ENCODE measurements at places on chromosomes 12 and 14.

GRCh38 chr12:4383304-4383865 lies 3.9 kb upstream of the FGF23 start:
- peak; percentile 19 for DNase-seq

- no peak for DNase-seq
Observed at GRCh38 chr12:106107566-106107965, 31.2 kb downstream of the NUAK1 start.

DNA sequence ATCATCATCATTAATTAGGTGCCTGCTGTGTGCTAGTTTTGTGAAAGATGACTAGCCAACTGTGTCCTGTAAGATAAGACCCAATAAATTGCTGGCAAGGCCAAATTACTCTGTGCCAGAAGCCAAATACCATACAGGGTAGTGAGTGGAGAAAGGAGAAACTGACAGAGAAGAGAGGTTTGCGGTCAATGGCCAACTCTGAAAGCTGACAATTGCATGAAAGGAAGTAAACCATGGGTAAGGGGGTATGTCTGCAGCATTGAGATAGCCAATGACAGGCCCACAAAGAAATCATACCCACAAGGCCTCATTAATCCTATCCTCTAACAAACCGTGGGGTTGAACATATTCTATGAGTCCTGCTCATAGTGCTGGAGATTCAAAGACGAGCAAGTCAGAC lies 236.6 kb upstream of the CCDC196 start:
- no peak for DNase-seq

DNA sequence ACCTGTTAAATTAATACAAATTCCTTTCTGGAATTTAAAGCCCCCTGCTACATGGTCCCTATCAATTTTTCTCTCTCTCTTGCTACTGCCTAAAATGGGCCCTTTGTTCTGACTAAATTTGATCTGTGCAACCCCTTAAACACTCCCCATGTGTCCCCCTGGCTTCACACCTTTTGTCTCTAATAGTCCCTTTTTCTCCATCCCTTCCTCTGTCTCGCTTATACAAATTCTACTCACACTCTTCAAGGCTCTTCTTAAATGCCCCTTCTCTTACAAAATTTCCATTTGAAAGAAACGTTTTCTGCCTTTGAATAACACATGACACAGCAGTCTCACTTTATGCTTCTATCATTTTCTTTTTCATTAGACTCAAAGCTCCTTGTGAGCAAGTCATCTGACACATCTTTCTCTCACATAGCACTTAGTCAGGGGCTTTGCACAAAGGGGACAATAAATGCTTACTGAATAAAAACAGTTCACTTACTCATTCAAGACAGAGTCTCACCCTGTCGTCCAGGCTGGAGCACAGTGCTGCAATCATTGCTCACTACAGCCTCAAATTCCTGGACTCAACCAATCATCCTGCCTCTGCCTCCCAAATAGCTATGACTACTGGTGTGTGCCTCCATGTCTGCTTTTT lies 41.5 kb upstream of the NR2C1 start:
- no peak for DNase-seq

DNA sequence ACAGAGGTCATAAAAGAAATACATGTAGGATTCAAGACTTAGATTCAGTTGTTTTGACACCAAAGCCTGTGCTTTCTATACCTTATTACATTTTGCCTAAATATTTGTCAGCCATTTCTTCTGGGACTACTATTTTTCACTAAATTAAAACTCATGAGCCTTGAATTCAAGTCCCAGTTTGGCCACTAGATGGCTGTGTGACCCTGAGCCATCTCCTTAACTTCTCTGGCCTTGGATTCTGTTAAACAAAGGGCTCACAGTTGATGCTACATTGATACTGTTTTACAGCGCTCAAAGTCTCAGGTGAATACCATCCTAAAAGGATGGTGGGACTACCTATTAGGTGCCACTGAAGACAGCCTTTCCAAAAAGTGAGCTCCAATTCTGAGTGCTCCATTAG lies 39.6 kb upstream of the CCDC198 start:
- peak; percentile 46 for DNase-seq

- no peak for DNase-seq
Observed at GRCh38 chr12:67315661-67316060, 46.5 kb downstream of the CAND1 start.

GRCh38 chr12:108328420-108328819 lies 10.7 kb downstream of the CMKLR1 start:
- DNase-seq = no peak

GRCh38 chr12:89138048-89138852 lies 214.1 kb downstream of the DUSP6 start:
- no peak for DNase-seq

- DNase-seq = peak; percentile 58
Observed at GRCh38 chr12:122293081-122293480, 26.8 kb upstream of the VPS33A start.

- no peak for DNase-seq
Observed at GRCh38 chr12:130488358-130488710, 150.6 kb downstream of the PIWIL1 start.

- DNase-seq = no peak
Observed at GRCh38 chr14:30312214-30312613, 246.7 kb upstream of the G2E3 start.

- DNase-seq = peak; percentile 73
Observed at GRCh38 chr12:113700943-113701342, 229.3 kb upstream of the LHX5 start.

DNA sequence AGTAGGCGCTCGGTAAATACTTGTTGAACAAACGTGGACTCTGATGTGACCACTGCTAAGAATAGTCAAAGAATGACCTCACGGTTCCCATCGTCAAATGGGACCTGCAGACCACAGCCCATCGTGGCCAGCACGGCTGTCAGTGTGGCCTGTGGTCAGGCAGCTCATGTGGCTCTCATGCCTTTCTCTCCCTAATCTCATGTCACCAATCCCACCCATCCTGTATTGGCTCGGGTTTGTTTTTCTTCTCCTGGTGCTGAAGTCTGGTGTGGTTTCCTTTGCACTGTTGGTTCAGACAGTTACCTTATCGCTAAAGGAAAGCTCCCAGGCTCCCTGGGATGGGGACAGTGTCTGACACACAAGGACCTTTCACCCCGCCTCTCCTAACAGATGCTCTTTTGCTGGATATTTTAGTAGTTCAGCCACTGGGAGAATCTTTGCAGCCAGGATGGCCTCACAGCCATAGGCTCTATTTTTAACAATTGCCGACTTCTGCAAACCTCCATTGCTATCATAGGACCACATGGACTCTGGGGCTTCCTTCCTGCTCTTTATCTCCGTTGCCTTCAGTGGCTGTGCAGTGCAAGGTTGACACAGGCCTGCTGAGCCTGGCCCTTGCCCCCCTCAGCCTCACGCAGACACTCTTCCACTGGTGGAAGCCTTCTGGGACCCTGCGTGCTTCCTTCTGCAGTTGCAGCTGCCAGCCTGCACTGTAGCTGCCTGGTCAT lies 293.1 kb upstream of the FKBP4 start:
- no peak for DNase-seq

DNA sequence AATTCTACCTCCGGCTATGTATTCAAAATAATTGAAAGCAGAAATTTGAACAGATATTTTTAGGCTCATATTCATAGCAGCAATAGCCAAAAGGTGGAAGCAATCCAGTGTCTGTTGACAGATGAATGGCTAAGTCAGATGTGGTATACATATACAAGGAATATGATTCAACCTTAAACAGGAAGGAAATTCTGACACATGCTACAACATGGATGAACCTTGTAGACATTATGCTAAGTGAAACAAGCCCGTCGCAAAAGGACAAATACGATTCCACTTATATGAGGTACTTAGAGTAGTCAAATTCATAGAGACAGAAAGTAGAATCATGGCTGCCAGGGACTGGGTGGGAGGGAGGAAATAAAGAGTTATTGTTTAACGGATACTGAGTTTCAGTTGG lies 331.6 kb downstream of the PCNX1 start:
- no peak for DNase-seq

GRCh38 chr12:123271001-123271668 lies 521 bp downstream of the CDK2AP1 start:
- DNase-seq = peak; percentile 78

- DNase-seq = no peak
Observed at GRCh38 chr14:86626530-86626929, 1096.6 kb downstream of the FLRT2 start.

- DNase-seq = no peak
Observed at GRCh38 chr12:64258576-64258975, 36.5 kb upstream of the KICS2 start.

GRCh38 chr14:38848243-38848935 lies 254.6 kb downstream of the SEC23A start:
- no peak for DNase-seq

DNA sequence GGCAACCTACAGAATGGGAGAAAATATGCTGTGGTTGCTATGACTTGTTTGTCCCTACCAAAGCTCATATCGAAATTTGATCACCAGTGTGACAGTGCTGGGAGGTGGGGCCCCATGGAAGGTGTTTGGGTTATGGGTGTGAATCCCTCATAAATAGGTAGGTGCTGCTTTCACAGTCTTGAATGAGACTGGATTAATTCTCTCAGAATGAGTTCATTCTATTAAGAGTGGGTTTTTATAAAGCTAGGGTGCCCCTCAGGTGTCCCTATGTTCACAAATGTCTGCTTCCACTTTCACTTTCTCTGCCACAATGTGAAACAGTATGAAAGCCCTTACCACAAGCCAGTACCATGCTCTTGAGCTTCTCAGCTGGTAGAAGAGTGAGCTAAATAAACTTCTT lies 133.5 kb downstream of the CPNE8 start:
- DNase-seq = peak; percentile 67

GRCh38 chr12:119222222-119222951 lies 43.7 kb downstream of the HSPB8 start:
- DNase-seq = no peak

DNA sequence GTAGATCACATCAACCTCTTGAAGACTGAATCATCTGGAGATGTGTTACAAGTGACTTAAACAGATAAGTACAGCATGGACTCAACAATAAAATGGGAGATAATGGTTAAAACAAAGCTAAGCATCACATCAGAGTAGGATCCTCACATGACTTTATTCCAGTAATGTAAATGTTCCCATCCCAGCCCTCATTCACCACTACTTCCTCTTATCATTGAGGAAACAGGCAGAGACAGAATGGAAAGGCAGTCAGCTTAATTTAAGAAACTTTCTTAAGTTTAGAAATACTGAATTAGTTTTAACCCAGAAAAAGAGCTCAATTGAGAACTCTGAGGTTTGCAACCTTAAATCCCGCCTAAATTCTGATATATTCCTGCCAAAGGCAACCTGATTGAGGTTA lies 1.2 kb upstream of the ALG10 start:
- no peak for DNase-seq

DNA sequence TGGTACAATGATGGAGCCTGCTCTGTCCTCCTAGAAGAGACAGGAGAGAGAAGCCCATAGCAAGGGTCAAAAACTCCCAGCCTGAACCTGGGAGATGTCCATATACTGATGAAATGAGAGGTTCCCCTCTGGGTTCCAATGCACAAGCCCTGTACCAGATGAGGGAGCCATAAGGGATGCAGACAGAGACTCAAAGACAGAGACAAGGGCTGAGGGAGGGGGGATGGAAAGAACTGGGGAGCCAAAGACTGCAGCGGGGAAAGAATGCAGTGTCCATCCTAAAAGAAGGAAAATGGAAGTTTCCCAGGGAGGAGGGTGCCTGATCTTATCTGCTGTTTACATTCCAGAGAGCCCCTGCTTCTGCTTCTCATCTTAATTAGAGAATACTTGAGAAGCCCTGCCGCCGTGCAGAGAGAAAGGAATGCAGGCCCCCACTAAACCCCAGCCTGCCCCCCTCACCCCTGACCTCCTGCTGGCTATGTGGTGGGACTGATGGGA lies 27.7 kb downstream of the KRT18 start:
- DNase-seq = no peak

- no peak for DNase-seq
Observed at GRCh38 chr12:47026291-47026690, 53.1 kb upstream of the PCED1B start.

GRCh38 chr14:95431199-95432143 lies 85.0 kb downstream of the SYNE3 start:
- DNase-seq = peak; percentile 43

DNA sequence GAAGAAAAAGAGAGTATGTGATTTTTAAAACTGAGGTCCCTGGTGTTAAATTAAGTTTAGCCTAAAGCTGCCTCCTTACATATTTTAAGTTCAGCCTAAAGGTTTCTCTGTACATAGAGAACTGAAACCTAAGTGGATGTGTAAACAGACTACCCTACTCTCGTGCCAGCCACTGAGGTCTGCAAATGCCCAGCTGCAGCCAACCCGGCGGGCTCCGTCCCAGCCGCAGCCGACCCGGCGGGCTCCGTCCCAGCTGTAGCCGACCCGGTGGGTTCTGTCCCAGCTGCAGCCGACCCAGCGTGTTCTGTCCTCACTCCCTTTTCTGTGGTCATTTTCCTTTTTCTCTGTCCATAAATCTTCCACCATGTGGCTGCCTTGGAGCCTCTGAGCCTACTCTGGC lies 97.2 kb upstream of the SFSWAP start:
- DNase-seq = no peak

GRCh38 chr14:91228112-91229004 lies 16.1 kb downstream of the GPR68 start:
- peak; percentile 53 for DNase-seq

GRCh38 chr14:98035396-98035795 lies 1236.6 kb downstream of the BCL11B start:
- DNase-seq = no peak

GRCh38 chr14:35121026-35121886 lies 534 bp downstream of the PPP2R3C start:
- DNase-seq = peak; percentile 28

- no peak for DNase-seq
Observed at GRCh38 chr12:115570069-115570777, 707.3 kb downstream of the MED13L start.

DNA sequence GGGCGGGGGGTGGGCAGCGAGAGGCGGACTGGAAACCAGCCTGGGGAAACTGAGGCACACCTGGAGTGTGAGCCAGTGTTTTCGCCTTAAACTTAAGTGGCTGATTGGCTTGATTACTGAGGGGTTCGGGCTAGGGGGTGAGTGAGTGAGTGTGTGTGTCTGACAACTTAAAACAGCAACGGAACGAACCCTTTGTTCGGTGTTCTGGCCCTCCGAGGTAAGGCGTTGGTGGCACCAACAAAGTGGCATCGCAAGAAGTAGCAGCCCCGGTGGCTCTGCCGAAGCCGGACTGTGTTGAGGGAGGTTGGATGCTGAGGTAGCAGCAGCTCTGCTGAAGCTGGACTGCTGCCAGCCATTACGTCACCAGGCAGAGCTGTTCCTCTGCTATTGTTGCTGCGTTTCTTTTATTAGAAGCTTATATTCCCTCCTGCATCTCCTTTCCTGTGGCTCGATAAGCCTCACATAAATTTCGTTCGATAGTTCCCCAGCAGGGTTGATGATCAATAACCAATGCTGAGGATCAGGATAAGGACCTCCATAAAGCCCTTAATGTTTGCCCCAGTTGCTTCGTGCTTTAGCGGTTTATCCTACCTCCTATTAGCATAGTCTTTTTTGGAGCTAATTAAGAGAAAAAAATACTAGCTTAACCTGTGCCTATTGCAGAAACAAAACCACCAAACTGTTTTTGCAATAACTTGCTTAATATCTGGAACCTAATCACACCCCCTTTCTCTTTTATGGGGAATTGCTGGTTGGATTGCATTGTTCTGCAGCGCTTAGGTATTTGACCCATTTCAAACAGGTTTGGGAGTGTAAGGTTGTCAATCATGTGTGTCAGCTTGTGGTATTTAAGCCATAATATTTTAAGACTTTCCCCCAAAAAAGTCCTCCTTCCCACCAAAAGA lies 1.3 kb downstream of the GPR137C start:
- DNase-seq = peak; percentile 75

Data from ACHN (cell line).